Progenitor cell of endocrine pancreas (in vitro differentiated cells): ENCODE measurements at places on chromosomes 12 and 14.

GRCh38 chr12:123971770-123972456 lies 718 bp downstream of the CCDC92 start:
- no peak for DNase-seq

GRCh38 chr12:98669751-98670150 lies 24.7 kb downstream of the APAF1 start:
- no peak for DNase-seq

DNA sequence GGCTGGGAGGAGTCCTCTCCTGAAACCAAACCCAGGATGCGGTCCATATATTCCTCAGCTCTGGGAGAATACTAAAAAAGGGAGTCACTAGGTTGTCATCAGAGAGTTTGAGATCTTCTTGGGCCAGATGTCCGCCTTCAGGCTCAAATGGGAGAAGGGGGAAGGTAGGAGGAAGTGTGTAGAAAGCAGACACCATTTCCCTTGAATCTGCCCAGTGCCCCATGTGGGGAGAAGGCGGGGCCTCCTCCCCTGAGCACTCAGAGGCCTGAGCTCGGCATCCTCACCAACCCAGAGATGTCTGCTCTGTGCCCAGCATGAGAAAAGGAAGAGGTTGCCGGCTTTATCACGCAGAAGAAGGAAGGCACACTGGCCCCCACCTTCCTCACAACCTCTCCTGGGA lies 37.3 kb downstream of the LTBP2 start:
- no peak for DNase-seq

GRCh38 chr12:6635856-6636531 lies at the start of gene LPAR5:
LPAR5 (minus strand) TSS chr12:6635959; CDS start chr12:6621248, 14,711 bp downstream.
- no peak for DNase-seq

GRCh38 chr12:91339106-91339505 lies 156.5 kb upstream of the DCN start:
- no peak for DNase-seq
